ENCODE measurements at places on chromosomes 1 and 21. TPM values are rescaled to one million over a fixed set of nuclear protein-coding genes. Genes with fewer than 3 reads are reported as not detected.

ECM1 gene
- 1.3 TPM for total RNA-seq

GRCh38 chr1:232403017-232403714 is 226.8 kb downstream of the SIPA1L2 start:
- no peaks in the 10 kb centered on the region for H3K36me3 ChIP-seq
- no peak overlapping the region for H3K27ac ChIP-seq
- no peak for DNase-seq
- peaks cover 7% of the 10 kb centered on the region for H3K27me3 ChIP-seq

GRCh38 chr1:44315521-44315920 is 39.5 kb downstream of the ERI3 start:
- peaks cover 4% of the 10 kb centered on the region for H3K4me1 ChIP-seq
- no peaks in the 10 kb centered on the region for H3K27me3 ChIP-seq
- H3K27ac ChIP-seq: no peak overlapping the region
- no peak for DNase-seq
- peaks cover 6% of the 10 kb centered on the region for H3K36me3 ChIP-seq

DNA sequence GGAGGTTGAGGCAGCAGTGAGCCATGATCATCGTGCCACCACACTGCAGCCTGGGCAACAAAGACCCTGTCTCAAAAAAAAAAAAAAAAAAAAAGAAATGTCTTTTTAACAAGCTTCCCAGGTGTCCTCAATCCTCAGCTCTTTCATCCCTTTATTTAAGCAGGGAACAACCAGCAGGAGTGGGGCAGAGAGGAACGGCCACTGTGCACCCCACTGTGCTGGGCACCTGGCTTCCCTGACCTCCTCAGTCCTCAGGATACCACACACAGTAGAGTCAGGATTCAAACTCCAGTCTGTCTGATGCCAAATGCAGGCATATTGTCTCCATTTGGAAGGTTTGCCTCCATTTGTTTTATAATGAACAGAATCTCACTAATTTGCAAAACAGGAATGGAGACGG is 19.8 kb upstream of the PTAFR start:
- no peak overlapping the region for H3K4me3 ChIP-seq
- H3K36me3 ChIP-seq: peaks cover 18% of the 10 kb centered on the region
- DNase-seq: no peak
- no peak overlapping the region for H3K27ac ChIP-seq

GRCh38 chr1:196078691-196079090 is 529.5 kb downstream of the KCNT2 start:
- no peaks in the 10 kb centered on the region for H3K36me3 ChIP-seq
- H3K27me3 ChIP-seq: no peaks in the 10 kb centered on the region
- no peaks in the 10 kb centered on the region for H3K4me1 ChIP-seq
- H3K4me3 ChIP-seq: no peak overlapping the region
- H3K27ac ChIP-seq: no peak overlapping the region
- no peak for DNase-seq

DNA sequence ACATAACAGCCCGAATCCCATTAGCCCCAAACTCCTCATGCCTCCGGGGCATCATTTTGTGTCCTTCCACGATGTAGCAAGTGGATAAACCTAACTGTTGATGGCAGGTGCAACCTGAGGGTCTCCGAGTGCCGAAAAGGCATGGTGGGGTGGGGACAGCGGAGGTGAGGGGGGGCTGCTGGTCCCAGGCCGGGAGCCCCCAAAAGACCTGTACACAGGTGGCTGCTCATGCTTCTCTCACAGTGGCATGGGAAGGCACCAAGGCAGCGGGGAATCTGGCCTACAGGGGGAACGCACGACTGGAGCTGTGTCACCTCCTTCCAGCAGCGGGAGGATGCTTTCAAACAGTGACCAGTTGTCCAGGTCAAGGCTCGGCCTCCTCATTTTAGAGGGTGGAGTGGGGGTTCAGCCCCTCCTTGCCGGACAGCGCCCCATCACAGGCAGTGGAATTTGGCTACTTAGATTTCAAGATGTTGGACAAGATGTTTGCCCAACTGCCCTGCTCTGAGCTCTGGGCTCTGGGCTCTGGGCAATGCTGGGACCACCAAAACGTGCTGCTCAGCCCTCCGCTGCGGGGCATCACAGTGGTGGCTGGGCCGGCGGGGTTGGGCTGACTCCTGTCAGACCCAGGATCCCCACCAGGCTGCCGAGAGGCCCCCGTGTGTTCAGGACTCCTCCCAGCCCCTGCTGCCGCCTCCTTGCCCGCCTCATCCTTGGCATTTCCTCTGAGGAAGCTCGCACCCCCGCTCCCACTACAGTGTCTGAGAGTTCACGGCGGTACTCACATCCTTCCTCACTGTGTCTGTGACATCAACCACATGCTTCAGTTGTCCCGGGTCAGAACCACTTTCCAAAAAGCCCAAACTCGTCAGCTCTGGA is 7.6 kb downstream of the DNMT3L start:
- no peaks in the 10 kb centered on the region for H3K36me3 ChIP-seq
- no peak overlapping the region for H3K27ac ChIP-seq
- H3K27me3 ChIP-seq: no peaks in the 10 kb centered on the region
- no peak for DNase-seq
- H3K4me3 ChIP-seq: no peak overlapping the region

GRCh38 chr1:150663321-150663720 is 33.6 kb downstream of the GOLPH3L start:
- H3K4me3 ChIP-seq: no peak overlapping the region
- H3K27ac ChIP-seq: no peak overlapping the region
- peaks cover 4% of the 10 kb centered on the region for H3K4me1 ChIP-seq

Measured in activated T-cell treated with anti-CD3 and anti-CD28 coated beads, Interleukin-2, amount 50 U/mL, for 72 hours (primary cell).